ENCODE measurements at places on chromosomes 5 and 9. TPM values are rescaled to one million over a fixed set of nuclear protein-coding genes. Genes with fewer than 3 reads are reported as not detected.

DNA sequence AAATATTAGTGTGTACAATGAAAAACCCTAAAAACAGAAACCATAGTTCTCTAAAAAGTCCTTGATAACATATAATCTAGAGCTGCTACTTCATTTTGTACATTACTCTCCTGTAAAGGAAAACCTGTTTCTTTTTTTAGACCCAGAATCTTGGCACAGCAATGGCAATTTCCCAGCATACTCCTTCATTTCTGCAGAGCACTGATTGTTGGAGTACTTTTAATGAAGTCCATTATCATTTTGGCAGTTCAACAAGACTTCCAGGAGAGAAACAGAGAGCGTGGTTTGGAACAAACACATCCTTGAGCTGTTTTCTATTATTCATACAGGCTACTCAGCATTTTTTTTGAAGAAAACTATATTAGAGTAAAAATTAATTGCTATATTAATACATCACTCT, 22.7 kb upstream of the MROH2B start:
- H3K27ac ChIP-seq = no peak overlapping the region
- H3K36me3 ChIP-seq = no peaks in the 10 kb centered on the region
- H3K27me3 ChIP-seq = no peaks in the 10 kb centered on the region
- DNase-seq = no peak

DNA sequence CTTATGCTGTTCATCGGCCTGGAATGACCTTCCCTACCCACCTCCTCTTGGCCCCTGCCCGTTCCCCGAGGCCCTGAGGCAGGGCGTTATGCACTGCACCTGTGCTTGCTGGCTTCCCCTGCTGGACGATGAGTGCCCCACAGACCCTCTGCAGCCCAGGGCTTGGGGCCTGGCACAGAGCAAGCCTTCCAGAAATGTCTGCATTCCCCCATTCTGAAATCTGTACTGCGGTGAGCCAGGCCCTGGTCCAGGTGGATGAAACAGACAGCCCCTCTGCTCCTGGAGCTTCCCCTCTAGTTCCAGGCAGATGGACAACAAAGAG, 35.0 kb downstream of the UNC5A start:
- DNase-seq = no peak
- H3K4me1 ChIP-seq = no peaks in the 10 kb centered on the region
- no peak overlapping the region for H3K27ac ChIP-seq
- no peaks in the 10 kb centered on the region for H3K36me3 ChIP-seq

DNA sequence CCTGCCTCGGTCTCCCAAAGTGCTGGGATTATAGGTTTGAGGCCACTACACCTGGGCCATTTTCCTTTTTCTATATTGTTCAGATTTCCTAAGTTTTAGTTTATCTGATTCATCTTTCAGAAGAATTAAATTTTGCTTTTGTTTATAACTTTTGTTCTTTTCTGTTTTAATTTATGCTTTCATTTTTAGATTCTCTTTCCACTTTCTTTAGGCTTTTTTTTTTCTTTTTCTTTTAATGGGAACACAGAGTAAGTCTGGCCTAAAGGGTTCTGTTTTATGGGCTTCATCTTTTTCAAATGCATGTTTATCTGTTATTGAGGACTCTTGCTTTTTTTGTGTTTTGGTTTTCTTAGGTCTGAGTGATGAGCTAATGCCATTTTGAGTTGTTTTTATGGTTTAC, 42.1 kb downstream of the SNX30 start:
- H3K4me3 ChIP-seq = no peak overlapping the region
- H3K27me3 ChIP-seq = no peaks in the 10 kb centered on the region
- H3K27ac ChIP-seq = no peak overlapping the region
- H3K36me3 ChIP-seq = no peaks in the 10 kb centered on the region

GRCh38 chr9:116868201-116868600, 181.1 kb downstream of the TRIM32 start:
- DNase-seq = no peak
- no peaks in the 10 kb centered on the region for H3K27me3 ChIP-seq
- H3K4me1 ChIP-seq = peaks cover 18% of the 10 kb centered on the region
- no peak overlapping the region for H3K4me3 ChIP-seq

GRCh38 chr9:25207402-25208195, 470.6 kb downstream of the TUSC1 start:
- H3K27me3 ChIP-seq = no peaks in the 10 kb centered on the region
- no peak for DNase-seq
- H3K36me3 ChIP-seq = no peaks in the 10 kb centered on the region
- no peak overlapping the region for H3K27ac ChIP-seq

DNA sequence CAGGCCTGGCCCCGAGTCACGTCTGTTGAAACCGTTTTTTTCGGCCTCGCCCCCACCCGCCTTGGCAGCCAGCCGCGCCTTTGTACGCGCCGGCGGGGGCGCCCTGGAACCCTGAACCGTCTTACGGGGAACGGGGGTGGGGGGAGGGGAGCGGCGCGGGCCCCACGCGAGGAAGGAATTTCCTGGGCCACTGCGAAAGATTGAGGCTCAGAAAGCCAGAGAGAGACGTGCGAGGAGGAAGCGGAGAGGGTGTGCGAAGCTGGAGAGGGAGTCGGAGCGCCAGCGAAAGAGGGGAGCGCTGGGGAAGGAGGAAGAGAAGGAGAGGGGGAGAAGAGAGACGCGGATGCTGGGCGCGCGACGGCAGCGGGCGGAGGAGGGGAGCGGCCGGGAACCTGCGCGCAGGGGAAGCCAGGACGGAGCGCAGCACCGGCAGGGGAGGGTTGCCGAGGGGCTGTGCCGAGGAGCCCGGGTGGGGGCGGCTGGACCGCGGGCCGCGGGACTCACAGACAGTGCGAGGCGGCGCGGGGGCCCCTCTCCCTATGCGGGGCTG, 4.6 kb upstream of the PRDM12 start:
- no peaks in the 10 kb centered on the region for H3K36me3 ChIP-seq
- peaks cover 80% of the 10 kb centered on the region for H3K27me3 ChIP-seq
- no peak overlapping the region for H3K4me3 ChIP-seq
- H3K4me1 ChIP-seq = peaks cover 1% of the 10 kb centered on the region

- DNase-seq = no peak
- no peak overlapping the region for H3K4me3 ChIP-seq
- no peaks in the 10 kb centered on the region for H3K36me3 ChIP-seq
- H3K27ac ChIP-seq = no peak overlapping the region
- H3K27me3 ChIP-seq = no peaks in the 10 kb centered on the region
- peaks cover 17% of the 10 kb centered on the region for H3K4me1 ChIP-seq
These were observed 680.8 kb upstream of the SEMA6A start for GRCh38 chr5:117255211-117256027.

Gene B4GALT1
- total RNA-seq = 53.1 TPM

Gene TPPP
- total RNA-seq = 2.6 TPM
